ENCODE measurements at places on chromosomes 13 and 19.

DNA sequence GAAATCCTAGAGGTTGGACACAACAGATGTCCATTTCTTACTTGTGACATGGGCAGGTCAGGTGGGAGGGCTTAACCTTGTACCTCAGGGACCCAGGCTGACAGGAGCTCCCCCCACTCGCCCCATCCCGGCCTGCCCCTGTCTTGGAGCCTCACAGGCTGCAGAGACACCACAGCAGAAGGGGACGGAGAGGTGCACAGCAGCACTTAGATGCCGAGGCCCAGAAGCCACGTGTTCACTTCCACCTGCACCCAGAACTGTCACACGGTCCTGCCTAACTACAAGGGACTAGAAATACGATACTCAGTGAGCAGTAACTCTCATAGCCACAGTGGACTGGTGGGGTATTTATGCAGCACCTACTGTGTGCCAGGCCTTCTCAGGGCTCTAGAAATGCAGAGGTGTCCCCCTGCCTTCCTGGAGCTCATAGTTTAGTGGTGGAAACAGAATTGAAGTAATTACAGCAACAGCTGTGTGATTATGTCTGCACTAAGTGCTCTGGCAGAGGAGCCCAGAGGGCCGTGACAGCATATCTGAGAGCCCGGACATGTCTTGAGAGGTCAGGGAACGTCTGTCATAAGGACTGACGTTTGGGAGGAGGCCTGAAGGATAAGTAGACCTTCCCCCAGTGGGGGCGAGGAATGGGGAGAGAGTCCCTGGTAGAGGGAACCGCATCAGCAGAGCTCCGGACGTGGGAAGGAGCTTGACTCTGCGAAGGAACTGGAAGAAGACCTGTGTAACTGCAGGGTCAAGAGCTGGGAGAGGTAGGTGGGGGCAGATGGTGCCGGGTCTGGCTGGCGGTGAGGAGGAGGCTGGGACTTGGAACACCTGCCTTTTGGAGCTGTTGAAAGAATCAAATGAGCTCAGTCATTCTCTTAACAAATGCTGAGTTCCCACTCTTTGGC, 130.0 kb downstream of the SIPA1L3 start:
- H3K36me3 ChIP-seq, result no peaks in the 10 kb centered on the region
- H3K27me3 ChIP-seq, result no peaks in the 10 kb centered on the region
- DNase-seq, result no peak

DNA sequence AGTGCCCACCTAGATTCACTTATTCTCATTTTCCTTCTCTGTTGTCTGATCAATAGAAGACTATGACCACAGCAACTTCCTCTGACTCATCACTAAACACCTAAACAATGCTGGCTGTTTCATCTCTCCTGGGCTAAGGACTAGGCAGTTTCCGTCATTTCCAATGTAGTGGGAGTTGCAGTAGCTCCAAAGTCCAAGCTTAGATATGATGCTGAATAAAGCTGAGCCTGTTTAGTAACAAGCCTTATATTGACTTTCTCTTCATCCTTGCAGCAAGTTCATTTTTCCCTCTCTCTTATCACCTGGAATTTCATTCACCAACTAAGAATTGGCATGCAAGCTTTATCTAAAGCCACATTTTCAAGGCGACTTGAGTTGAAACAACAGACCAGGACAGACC, 53.5 kb upstream of the PCDH9 start:
- no peak overlapping the region for H3K27ac ChIP-seq
- no peaks in the 10 kb centered on the region for H3K36me3 ChIP-seq
- no peak overlapping the region for H3K4me3 ChIP-seq
- no peaks in the 10 kb centered on the region for H3K4me1 ChIP-seq

GRCh38 chr13:47252627-47253026, 355.8 kb upstream of the HTR2A start:
- H3K36me3 ChIP-seq, result no peaks in the 10 kb centered on the region
- H3K27ac ChIP-seq, result no peak overlapping the region
- no peak for DNase-seq
- no peaks in the 10 kb centered on the region for H3K4me1 ChIP-seq

GRCh38 chr19:45250832-45251451, at the start of gene MARK4:
Gene MARK4, plus strand, starts transcription at chr19:45251271. Its CDS starts 318 bp downstream, at chr19:45251589.
- H3K36me3 ChIP-seq, result no peaks in the 10 kb centered on the region
- peaks cover 41% of the 10 kb centered on the region for H3K4me1 ChIP-seq
- peak within 1 kb of the TSS; percentile 81 for H3K4me3 ChIP-seq
- DNase-seq, result peak; percentile 64

GRCh38 chr13:77339408-77339807, 12.5 kb upstream of the MYCBP2 start:
- H3K4me1 ChIP-seq, result peaks cover 18% of the 10 kb centered on the region
- peak overlapping the region; percentile 23 for H3K27ac ChIP-seq
- no peaks in the 10 kb centered on the region for H3K36me3 ChIP-seq
- DNase-seq, result no peak
- H3K4me3 ChIP-seq, result no peak overlapping the region
- H3K27me3 ChIP-seq, result no peaks in the 10 kb centered on the region

- peaks cover 45% of the 10 kb centered on the region for H3K4me1 ChIP-seq
- H3K4me3 ChIP-seq, result no peak overlapping the region
- DNase-seq, result no peak
These were observed 4.5 kb downstream of the MIR17HG start for GRCh38 chr13:91351980-91352379.

- no peaks in the 10 kb centered on the region for H3K36me3 ChIP-seq
- no peak for DNase-seq
- H3K27ac ChIP-seq, result no peak overlapping the region
These were observed 180.8 kb upstream of the RFC3 start for GRCh38 chr13:33636955-33637670.

DNA sequence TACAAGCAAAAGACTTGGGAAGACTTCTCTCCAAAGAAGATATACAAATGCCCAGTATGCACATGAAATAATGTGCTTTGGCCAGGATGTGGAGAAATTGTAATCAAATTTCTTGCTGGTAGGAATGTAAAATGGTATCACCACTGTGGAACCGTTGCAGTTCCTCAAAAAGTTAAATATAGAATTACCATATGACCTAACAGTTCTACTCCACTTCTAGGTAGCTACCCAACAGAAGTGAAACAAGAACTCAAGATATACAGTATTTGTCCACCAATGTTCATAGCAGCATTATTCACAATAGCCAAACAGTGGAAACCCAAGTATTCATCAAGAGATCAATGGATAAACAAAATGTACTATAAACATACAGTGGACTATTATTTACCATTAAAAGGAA, 95.0 kb upstream of the KLF5 start:
- H3K27me3 ChIP-seq, result no peaks in the 10 kb centered on the region
- peaks cover 2% of the 10 kb centered on the region for H3K36me3 ChIP-seq
- no peak for DNase-seq
- no peaks in the 10 kb centered on the region for H3K4me1 ChIP-seq
- H3K27ac ChIP-seq, result no peak overlapping the region
- H3K4me3 ChIP-seq, result no peak overlapping the region

GRCh38 chr13:43353631-43354030, 330.2 kb downstream of the DNAJC15 start:
- no peak overlapping the region for H3K27ac ChIP-seq
- H3K27me3 ChIP-seq, result no peaks in the 10 kb centered on the region
- no peaks in the 10 kb centered on the region for H3K36me3 ChIP-seq

DNA sequence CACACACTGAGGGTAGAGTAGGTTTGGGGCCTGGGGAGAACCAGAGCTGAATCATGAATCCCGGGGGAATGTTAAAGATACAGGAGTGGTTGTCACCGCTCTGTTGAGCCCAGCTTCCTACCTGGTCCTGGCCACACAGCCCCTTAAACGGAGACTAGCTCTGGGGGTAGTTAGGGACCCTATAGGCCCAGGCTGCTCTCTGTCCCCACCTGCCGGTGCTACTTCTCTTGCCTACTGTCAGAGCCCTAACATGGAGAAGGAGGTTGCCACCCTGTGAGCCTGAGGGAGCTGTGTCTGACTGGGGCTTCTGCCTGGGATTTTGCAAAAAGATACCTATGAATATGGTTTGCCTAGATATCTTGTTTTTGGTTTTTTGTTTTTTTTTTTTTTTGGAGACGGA, 36.6 kb upstream of the ZNF429 start:
- DNase-seq, result no peak
- no peaks in the 10 kb centered on the region for H3K27me3 ChIP-seq
- H3K27ac ChIP-seq, result no peak overlapping the region
- H3K4me1 ChIP-seq, result peaks cover under 1% of the 10 kb centered on the region

GRCh38 chr19:29665826-29666577, 741 bp downstream of the PLEKHF1 start:
- H3K4me3 ChIP-seq, result peak overlapping the region; percentile 86
- H3K4me1 ChIP-seq, result peaks cover 72% of the 10 kb centered on the region
- DNase-seq, result peak; percentile 42
- H3K36me3 ChIP-seq, result peaks cover 45% of the 10 kb centered on the region
- H3K27me3 ChIP-seq, result no peaks in the 10 kb centered on the region

DNA sequence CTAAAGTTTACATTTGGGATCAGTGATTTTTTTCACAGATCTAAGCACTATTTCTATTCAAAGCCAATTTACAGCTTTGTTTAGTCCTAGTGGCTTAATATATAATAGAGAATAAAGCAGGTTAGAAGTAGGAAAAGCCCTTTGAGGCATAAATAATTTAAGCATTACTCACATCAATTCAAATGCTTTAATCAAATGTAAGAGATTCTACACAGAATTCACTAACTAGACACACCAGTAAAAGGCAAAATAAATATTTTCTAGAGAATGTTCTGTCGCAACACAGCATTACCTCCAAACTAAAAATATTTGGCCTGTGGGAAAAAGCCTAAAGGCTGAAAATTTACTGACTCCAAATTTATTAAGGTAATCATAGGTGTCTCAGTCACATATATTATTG, 31.3 kb downstream of the KCTD12 start:
- H3K4me1 ChIP-seq, result no peaks in the 10 kb centered on the region
- no peaks in the 10 kb centered on the region for H3K36me3 ChIP-seq
- H3K4me3 ChIP-seq, result no peak overlapping the region
- DNase-seq, result no peak
- H3K27ac ChIP-seq, result no peak overlapping the region

DNA sequence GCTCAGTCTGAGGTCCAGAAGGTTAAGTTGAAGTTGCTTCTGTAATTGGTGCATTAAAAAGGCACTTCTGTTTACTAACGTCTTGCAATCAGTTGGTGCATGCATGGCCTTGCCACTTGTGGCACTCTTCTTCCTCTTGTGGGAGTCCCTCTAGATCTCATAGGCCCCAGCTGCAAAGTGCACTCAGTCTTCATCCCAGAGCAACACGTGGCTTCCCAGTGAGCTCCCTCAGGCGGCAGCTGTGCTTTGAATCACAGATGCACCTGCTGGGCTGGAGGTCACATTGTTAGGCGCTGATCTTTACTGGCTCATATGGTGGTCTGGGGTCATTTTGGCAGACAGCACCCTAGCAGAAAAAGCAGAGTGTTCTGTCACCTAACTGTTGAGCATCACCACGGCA, 215.7 kb downstream of the ZNF536 start:
- H3K4me1 ChIP-seq, result no peaks in the 10 kb centered on the region
- no peaks in the 10 kb centered on the region for H3K27me3 ChIP-seq
- H3K27ac ChIP-seq, result no peak overlapping the region
- H3K36me3 ChIP-seq, result no peaks in the 10 kb centered on the region
- DNase-seq, result no peak

DNA sequence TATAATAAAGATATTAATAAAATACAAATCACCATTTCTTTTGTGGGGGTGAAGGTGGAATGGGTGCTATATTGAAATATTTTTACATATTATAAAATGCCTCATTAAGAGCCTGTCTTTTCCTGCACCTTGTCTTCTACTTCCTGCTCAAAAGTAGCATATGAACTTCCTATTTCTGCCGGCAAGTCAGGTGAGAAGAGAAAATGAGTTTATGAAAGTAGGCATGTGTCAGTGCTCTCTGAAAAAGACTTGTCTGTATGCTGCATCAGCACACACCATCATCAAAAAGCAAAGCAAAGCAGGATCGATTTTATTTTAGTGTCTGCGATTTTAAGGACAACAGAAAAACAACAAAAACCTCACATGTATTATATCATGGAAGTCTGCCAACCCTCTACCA, 114.2 kb downstream of the RAP2A start:
- DNase-seq, result no peak
- no peak overlapping the region for H3K4me3 ChIP-seq
- no peaks in the 10 kb centered on the region for H3K4me1 ChIP-seq
- H3K27me3 ChIP-seq, result no peaks in the 10 kb centered on the region
- no peak overlapping the region for H3K27ac ChIP-seq

DNA sequence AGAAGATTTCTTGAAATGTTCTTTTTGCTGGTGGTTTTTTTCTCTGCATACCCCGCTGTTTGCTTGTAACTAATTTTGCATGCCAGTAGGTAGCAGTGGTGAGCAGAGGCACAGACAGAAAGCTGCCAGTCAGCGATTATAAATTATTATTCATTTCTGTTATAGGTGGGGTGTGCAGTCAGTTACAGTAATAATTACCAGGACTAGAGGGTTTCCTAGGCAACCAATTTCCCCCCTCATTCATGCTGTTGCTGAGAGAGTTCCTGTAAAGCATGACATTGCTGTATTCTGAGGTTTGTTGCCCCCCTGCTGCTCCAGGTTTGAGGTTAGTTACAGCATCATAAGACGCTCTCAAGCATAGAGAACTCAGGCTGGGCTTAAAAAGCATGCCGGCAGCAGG, 104.5 kb downstream of the URI1 start:
- peaks cover 1% of the 10 kb centered on the region for H3K4me1 ChIP-seq
- no peak for DNase-seq
- peaks cover 2% of the 10 kb centered on the region for H3K36me3 ChIP-seq
- no peak overlapping the region for H3K4me3 ChIP-seq
- no peak overlapping the region for H3K27ac ChIP-seq

GRCh38 chr19:46944918-46945628, 74.6 kb upstream of the NPAS1 start:
- peak overlapping the region; percentile 34 for H3K27ac ChIP-seq
- H3K4me3 ChIP-seq, result no peak overlapping the region
- H3K4me1 ChIP-seq, result peaks cover 20% of the 10 kb centered on the region
- H3K36me3 ChIP-seq, result peaks cover 32% of the 10 kb centered on the region
- no peak for DNase-seq
- H3K27me3 ChIP-seq, result no peaks in the 10 kb centered on the region
